Activated naive CD4-positive, alpha-beta T cell treated with Interleukin-2 at 50 U/mL for 16 hours (primary cell): ENCODE measurements at places on chromosomes 7 and 10.

- no peak for DNase-seq
Measured at GRCh38 chr10:1365540-1366321, 309.5 kb downstream of the WDR37 start.

- no peak for DNase-seq
Measured at GRCh38 chr7:141891336-141891735, 24.9 kb upstream of the OR9A4 start.

DNA sequence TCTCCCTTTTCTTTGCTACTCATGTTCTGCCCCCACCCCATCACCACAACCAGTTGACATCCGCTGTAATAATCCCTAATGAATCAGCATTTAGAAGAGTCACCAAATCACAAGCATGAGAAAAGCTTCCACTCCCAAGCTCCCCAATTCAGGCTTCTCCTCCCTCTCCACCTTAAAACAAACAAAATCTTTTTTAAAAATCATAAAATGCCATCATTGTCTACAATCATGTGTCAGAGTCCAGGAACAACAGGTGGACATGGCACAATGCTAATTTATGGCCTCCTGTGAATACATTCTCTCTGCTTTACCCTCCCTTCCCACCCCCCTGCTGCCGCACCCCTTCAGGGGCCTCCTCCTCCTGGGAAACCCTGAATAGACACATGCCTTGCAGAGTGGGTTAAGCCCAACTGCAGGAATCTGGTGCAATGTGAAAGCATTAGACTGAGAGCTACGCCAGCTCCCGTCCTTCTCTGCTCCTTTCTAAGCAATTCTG, 3.7 kb downstream of the LRRC4 start:
- DNase-seq = no peak

- no peak for DNase-seq
Measured at GRCh38 chr7:98617051-98617959, at the start of gene NPTX2. Gene NPTX2, plus strand, starts transcription at chr7:98617285. Its CDS starts 177 bp downstream, at chr7:98617462.

DNA sequence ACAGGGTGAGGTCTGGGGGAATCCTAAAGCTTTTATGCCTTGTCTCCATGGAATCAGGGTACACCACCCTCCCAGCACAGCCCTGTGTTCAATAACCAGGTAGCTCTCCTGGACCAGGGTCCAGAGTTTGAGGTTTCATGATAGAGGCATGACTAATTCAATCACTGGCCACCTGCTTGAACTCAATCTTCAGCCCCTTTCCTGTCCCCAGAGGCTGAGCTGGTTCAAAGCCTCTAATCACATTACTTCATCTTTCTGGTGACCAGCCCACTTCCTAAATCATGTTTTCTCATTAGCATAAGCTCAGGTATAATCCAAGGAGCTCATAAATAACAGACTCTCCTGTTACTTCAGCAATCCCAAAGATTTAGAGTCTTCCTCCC, 20.5 kb downstream of the CRPPA start:
- DNase-seq = no peak

DNA sequence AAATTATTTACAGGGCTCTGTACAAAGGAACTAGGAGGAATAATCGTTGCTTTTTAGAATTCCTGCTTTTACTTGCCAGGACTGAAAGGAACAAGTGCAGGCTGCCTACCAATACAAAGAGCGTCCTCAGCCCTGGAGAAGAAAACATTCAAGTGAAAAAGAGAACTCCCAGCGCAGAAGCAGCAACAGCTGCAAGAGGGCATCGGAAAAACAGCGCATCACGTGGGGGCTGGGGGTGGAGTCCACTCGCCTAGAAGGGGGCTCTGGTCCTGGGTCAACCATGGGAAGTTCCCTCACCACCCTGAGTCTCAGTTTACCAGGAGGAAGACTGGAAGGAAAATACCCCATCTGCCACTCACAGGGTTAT, 385 bp upstream of the C10orf90 start:
- DNase-seq = no peak

DNA sequence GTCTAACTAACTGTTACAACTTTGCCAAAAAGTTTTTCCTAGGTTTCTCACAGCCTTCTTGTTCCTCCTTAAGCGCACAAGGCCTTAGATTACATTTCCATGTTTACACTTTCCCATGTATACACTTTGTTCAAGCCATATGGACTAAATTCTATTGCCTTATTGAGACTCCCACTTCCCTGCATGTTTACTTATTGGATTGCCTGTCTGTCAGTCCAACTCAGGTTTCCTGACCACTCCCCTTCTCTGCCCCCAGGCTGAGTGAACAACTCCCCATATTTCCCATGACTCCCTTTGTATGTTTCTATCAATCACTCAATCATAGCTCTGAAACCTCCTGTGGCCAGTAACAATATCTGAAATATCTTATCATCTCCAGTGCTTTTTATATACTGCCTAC, 43.0 kb downstream of the SLC25A40 start:
- no peak for DNase-seq

GRCh38 chr10:119270762-119271366, 63.5 kb downstream of the GRK5 start:
- DNase-seq = peak; percentile 53

DNA sequence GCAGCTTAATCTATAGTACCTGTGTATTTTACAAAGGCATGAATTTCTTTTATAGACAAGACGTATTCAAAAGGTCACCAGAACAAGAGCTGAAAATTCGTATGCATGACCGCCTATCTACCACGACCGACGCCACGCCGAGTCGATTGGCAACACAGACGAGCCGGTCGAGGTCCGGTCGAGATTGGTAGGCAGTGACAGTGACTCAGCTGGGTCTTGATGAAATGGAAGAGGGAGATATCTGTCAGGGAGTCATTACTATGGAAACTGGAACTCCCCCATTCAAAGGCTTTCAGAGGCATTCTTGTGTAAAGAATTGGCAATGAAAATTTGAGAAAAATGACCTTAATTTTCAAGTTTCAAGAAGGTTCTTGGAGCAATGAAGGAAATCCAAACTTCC, 2.1 kb downstream of the ATP5MK start:
- DNase-seq = no peak

GRCh38 chr7:132625651-132626050, 49.4 kb upstream of the PLXNA4 start:
- no peak for DNase-seq

DNA sequence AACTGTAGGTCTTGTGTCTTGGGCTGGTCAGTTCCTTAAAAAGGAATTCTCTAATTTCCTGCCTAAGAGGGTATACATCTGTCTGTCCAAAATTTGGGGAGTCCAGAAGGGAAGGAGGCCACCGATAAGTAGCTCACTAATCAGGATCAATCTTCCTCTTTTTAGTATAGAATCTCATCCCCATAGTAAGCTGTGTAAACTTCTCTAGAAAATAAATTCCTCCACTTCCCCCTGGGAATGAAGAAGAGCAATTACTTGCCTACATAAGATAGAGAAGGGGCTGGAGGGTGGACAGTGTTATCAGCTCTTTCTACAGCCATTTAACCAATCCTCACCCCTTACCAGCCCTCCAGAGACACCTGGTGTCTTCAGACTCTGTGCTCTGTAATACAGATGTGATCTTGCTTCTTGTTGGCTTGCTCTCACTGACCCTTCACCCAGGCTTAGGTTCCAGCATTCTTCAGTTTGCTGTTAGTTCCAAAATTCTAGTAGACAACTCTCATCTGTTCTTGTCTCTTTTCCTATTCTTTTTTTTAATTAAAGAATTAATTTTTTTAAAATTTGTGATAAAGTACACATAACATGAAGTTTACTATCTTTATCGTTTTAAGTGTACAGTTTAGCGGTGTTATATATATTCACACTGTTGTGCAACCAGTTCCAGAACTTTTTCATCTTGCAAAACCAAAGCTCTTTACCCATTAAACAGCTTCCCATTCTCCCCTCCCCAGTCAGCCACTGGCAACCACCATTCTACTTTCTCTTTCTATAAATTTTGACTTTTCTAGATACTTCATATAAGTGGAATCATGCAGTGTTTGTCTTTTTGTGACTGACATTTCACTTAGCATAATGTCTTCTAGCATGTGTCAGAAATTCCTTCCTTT, 6.5 kb upstream of the PRKAR2B start:
- no peak for DNase-seq

GRCh38 chr7:123710683-123711082, 38.1 kb downstream of the WASL start:
- no peak for DNase-seq

DNA sequence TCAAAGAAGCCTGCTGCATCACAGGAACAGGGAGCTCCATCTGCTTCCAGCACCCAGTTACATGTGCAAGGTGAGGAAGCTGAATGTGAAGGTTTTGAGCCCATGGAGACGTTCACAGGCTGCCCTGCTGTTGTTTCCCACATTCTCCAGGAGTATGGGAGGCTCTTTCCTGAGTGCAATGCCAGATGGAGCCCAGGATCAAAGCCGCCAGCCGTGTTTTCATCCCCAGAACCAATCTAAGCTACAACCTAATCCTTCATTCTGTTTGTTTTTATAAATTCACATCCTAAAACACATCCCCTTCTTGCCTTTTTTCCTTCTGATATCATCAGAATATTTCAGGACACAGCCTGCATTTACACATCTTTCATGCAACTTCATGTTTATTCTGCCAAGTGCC, 98.9 kb upstream of the PRR15 start:
- no peak for DNase-seq

DNA sequence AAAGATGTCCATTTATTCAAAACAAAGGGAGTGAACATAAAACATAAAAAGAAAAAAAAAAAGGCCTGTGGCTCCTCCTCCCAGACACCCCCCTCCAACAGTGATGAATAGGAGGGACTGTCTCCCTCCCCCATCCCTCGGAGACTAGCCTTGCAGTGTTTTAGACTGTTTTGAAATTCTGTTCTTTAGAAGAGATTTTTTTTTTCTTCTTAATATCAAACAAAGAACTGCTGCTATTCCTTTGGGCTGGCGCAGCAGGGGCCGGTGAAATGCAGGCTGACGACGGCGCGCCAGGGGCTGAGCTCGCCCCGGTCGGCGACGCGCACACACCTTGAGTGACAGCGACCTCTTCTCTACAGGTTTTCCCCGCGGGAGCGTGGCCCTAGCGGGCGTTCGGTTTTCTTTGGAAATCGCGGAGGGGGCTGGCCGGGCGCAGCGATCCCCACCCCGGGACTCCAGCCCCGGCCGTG, at the start of gene LANCL2:
Gene LANCL2 (plus strand): TSS at position 133 of the 470 bp plus-strand sequence. CDS start 689 bp downstream, outside the sequence.
- DNase-seq = peak; percentile 57

GRCh38 chr7:82319674-82320118, 123.9 kb downstream of the CACNA2D1 start:
- DNase-seq = no peak

- DNase-seq = no peak
Measured at GRCh38 chr7:25753837-25754236, 398.2 kb upstream of the NFE2L3 start.

GRCh38 chr10:26861205-26861998, 644 bp upstream of the ABI1 start:
- DNase-seq = peak; percentile 96

DNA sequence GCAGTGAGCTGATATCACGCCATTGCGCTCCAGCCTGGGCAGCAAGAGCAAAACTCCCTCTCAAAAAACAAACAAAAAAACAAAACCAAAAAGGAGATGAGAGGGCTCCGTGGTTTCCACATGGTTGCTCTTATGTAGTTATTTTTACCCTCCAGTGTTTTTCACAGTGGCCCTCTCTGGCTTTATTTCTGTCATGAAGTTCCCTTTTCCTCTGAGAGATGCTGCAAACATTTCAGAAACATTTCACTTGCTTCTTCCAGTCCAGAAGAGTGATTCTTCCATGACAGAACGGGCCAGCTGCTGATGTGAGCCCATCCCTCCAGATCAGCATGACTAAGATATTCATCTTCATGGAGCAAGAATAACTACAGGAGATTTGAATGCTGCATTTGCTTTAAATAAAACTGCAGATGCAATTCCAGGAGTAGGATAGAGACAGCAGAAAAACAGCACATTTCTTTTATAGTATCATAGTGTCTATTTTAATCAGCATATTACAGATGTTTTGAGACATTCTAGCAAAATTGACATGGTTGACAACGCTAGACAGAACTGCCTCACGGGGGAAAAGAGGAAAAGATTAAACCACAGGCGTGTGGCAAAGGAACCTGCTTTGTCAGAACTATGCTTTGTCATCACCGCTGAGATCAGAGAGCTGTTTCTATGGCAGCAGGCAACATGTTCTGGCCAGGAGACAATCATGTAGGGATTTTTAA, 40.3 kb downstream of the NRCAM start:
- no peak for DNase-seq

DNA sequence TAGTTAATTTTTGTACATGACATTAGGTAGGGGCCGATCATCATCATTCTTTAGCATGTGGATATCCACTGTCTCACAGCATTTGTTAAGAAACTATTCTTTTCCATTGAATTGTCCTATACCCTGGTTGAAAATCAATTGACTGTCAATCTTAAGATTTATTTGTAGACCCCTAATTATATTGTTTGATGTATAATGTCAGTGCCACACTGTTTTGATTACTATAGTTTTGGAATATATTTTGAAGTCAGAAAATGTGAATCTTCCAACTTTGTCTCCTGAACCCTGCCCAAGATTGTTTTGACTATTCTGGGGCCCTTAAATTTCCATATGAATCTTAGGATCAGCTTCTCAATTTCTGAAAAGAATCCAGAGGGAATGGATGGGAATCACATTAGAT, 6.6 kb upstream of the LMTK2 start:
- no peak for DNase-seq

GRCh38 chr10:29598851-29599311, 35.9 kb downstream of the SVIL start:
- no peak for DNase-seq

DNA sequence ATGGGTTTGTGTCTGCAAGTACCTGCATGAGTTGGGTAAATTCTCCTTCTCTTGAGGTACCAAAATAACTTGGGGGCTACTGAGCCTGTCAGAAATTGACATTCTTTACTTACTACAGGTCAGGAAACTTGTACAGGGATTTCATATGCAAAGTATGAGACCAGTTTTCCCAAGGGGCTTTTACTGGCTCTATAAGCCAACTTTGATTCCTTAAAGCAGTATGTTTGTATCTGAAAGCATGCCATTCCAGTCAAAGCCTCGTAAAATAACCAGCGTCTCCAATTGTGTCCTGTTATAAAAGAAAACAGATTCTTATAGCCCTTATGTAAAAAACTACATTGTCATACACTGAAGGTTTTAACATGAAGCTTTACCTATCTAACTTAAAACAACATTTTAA, 90.2 kb downstream of the ZNF467 start:
- DNase-seq = no peak

GRCh38 chr10:88849234-88849633, 2.4 kb downstream of the ANKRD22 start:
- DNase-seq = no peak
